Esophagus muscularis mucosa (tissue), 4 donors: ENCODE measurements at places on chromosomes 3 and 15. TPM values are rescaled to one million over a fixed set of nuclear protein-coding genes. Genes with fewer than 3 reads are reported as not detected.

The PPM1L gene
- 41.9 TPM for total RNA-seq

The SCN11A gene
- 0.42 TPM for total RNA-seq

The FSTL1 gene
- total RNA-seq = 691 TPM

The C3orf33 gene
- 2.9 TPM for total RNA-seq

DNA sequence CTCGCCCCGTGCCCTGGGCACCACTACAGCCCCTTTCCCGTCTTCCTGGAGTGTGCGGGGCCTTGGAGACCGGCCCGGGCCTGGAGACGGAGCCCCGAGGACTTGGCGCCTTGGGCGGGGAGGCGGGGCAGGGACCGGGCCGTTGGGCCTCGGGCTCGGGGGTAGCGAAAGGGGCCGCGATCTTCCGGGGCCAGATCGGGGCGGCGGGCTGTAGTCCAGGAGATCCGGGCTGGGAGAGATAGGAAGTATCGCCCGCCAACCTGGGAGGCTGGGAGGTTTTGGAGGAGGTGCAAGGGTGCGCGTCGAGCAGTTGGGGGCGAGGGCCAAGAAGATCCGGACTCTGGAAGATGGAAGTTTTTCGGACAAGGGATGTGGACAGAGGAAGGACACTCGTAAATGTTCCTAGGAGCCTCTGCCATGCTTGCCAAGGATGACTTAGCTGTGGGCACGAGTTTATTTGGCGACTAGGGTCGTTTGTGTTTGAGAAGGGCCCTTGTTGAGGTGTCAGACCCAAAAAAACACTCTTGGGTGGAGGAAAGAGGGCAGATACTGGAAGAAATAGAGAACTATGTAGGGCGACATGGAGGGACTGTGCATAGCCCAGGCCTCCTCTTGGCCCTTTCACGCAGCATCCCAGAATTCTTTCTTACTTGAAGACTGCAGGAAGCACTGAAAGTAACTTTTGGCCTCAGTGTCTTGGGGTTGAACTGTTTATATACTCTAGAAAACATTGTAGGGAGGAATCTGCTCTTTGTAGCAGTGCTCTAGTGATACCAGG, 712 bp downstream of the RTF1 start:
- DNase-seq = no peak

DNA sequence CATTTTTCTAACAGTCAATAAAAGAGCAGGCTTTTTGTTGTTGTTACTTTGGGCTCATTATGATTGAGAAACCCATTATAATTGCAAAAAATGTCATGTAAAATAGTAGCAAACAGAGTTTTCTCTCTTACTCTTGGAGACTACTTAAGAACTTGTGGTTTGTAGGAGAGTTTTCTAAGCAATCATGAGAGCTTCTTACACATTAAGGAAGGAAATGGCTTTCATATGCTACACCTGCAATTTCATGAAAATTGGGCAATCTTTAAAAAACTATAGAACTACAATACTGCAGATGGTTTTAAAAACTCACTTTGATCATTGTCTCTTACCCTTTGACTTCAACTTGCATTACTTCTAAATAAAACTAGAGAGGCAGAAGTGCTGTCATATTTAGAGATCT, 701.8 kb downstream of the ZPLD1 start:
- no peak for DNase-seq

DNA sequence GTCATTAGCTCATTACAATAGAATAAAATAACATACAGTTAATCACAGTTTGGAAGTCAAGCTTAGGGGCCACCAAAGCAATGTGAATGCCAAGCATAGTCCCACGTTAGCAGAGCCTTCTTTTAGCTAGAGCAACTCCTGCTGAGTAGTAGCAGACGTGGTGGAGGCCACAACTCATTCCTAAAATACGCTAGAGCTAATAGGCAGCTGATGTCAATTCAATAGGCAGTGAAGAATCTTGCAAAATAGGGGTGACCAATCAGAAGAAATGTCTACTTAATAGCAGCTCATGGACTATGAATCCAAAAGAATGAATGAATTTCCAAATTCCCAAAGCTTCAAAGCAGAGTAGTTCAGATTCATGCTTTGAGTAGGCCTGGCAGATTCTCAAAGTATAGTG, 292.9 kb upstream of the RORA start:
- no peak for DNase-seq

- no peak for DNase-seq
Measured at GRCh38 chr15:31852933-31853799, 177.1 kb upstream of the CHRNA7 start.

- no peak for DNase-seq
Measured at GRCh38 chr15:73087098-73087497, 34.8 kb downstream of the NEO1 start.

DNA sequence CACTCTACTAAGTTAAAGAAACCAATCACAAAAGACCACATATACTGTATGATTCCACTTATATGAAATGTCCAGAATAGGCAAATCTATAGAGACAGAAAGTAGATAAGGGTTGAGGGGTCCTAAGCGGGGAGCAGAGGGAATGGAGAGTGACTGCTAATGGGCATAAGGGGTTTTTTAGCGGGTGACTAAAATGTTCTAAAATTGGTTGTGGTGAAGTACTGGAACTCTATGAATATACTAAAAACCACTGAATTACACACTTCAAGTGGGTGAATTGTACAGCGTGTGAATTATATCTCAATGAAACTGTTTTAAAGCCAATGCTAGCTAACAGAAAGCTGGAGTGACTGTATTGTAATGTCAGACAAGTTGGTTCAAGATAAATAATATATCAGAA, 33.3 kb downstream of the KPNA1 start:
- DNase-seq = no peak
